ENCODE measurements at places on chromosomes 5 and 9.

DNA sequence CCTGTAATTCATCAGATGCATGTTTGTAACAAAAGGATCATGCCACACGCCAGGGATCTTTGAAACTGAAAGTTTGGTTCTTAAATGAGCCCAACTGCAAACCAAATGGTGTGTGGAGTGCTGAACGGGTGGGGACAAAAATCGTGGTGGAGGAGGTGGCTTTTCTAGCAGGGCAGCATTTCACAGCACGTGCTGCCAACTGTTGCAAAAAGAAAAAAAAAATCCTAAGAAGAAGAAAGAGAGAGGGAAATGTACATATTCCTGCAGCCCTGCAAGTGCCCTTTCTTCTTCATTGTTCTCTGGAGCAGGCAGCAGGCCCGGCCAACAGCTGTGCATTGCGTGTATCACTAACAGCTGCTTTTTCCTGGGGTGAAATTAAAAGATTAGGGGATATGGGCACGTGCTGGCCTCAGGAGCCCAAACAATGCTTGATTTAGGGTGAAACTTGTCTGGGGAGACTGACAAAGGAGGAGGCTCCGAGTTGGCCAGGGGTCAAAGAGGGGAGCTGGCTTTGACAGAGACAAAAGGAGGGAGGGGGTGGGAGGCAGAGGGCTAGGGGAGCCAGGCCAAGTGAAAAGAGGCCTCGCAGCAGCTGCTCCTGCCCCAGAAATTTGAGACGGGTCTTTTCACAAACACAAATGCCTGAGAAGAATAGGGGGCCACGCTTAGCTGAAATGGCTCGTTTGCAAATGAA is 73.0 kb downstream of the GADD45G start:
- DNase-seq, result no peak

GRCh38 chr5:116088062-116088461 is 3.2 kb downstream of the COMMD10 start:
- DNase-seq, result no peak

DNA sequence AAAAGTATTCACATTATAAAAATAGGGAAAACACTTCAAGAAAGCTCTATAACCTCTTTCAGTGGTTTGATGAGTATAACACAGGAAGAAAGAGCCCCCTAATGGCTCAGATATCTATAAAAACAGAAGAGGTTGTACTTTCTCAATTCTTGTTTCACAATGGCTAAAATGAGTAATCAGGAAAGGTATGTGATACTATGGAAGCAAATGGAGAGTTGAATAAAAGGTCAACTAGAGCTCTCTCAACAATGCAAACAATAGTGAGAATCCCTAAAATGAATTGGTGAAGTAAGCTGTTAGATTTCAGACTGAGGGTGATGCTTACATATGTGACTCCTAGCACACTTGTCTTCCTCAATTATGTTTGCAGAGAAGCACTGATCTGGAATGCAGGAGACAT is 584.6 kb upstream of the CDH18 start:
- DNase-seq, result no peak

- no peak for DNase-seq
Measured at GRCh38 chr5:107821288-107821687, 150.6 kb upstream of the EFNA5 start.

DNA sequence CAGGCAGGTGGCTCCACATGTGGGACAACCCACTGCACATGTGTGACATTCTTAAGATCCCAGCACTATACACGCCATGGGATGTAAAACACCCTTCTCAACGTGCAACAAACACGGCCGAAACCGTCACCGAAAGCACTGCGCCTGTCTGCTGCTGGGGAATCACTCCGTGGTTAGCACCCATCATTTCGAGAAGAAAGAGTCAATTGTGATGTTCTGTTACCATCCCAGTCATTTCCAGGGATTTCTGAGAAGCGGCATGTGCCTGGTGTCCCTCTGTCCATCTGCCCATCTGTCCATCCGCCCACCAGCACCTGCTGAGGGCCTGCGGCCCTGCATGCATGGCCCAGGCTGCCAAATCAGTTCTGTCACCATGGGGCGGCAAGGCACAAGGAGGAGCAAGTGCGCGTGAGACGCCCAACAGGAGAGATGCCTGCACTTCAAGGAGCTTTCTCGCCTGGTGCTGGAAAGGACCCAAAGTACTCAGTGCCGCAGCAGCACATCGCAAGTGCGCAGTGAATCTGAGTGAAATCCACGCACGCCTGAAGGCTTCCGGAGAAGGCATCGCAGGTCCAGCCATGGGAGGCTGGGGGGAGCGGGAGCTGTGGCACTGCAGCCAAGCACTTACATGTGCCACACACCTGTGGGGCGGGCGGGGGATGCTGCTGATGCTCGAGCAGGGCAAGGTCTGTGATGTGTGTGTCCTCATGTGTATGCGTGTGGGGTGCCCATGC is 38.0 kb downstream of the VAV2 start:
- DNase-seq, result no peak

DNA sequence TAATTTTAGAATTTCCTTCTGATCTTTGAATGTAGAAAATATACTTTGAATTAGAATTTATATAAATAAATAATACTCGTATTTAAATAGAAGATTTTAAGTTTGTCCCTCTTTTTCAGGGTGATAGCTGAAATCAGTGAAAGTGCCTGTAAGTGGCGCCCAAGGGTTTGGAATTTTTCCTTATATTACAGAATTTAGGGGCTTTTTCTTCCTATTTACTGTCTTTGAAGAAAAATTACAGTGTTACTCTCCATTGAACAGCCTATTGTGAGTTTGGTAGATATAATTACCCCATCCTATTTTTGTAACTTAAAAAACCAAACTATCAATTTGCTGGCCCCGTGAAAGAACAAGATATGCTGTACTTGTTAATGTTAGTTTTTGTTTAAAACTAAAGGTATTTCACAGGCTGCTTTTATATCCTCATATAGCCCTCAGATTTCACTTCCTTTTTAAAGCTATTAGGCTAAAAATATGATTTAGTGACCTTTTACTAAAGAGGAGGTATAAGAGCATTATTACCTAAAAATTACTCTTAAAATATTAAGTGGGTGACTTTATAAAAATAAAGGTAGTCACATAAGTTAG is 3.2 kb downstream of the MAP3K1 start:
- peak; percentile 65 for DNase-seq

All from inflammatory macrophage treated with lipopolysaccharide for 4 hours (primary cell).